HFF-Myc (cell line): ENCODE measurements at places on chromosomes 2 and 18.

GRCh38 chr18:38750751-38751150 is 1185.2 kb upstream of the CELF4 start:
- DNase-seq = no peak

- no peak for DNase-seq
Measured at GRCh38 chr2:64062840-64063239, 43.6 kb upstream of the VPS54 start.

DNA sequence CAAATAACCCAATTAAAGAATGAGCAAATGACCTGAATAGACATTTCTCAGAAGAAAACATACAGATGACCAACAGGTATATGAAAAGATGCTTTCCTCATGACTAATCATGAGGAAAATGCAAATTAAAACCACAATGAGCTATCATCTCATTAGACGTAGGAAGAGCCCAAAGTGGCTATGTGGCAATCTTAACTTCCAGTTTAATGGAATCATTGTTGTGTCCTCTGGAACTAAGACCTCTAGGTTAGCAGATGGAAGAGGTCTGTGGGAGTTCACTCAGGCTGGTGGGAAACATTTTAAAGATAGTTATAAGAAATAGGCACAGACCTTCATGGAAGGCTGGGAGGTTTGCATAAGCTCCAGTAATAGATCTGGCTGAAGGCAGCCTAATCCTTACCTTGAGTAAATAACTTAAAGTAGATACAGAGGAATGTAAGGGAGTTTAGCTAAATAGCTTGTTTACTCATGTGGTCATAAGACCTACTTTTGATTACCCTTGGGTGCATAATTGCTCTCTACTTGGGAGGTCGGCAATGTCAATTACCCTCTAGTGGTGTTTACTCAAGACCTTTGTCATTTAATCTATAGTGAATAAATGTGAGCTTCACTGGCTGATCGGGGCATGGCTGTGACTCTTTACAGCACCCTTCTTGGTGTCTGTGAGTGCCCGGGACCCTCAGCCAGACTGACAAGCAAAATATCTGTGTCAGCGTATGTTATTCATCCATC is 119.0 kb downstream of the GULP1 start:
- DNase-seq = no peak

DNA sequence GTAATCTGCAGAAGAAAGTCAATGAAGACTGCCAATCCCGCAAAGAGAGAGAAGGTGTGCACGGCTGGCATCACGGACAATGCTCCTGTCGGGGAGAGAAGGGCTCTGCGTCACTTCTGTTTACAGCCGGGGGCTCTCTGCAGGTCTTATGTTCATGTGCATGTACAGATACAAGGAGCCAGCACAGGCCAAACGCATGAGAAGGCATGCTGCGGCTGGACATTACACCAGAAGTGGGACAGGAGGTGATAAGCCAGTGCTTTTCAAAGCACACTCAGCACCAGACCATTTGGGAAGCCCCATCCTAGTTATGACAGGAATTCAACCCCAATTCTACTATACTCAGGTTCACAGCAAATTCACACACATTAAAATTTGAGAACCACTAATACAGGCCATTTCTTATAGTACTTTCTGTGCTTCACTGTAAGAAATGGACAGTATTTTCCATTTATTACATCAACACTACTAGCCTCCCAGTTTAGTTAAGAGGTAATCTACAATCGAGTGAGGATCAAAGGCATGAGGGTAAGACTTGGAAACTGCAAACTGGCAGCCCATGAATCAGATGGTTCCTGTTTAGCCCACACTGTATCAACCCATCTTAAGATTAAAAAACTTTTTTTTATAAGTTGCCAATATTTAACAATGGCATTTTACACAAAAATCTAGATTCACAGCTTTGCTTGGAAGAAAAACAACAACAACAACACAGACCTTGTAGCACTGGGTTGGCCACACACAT is 38.2 kb downstream of the RMC1 start:
- DNase-seq = no peak

DNA sequence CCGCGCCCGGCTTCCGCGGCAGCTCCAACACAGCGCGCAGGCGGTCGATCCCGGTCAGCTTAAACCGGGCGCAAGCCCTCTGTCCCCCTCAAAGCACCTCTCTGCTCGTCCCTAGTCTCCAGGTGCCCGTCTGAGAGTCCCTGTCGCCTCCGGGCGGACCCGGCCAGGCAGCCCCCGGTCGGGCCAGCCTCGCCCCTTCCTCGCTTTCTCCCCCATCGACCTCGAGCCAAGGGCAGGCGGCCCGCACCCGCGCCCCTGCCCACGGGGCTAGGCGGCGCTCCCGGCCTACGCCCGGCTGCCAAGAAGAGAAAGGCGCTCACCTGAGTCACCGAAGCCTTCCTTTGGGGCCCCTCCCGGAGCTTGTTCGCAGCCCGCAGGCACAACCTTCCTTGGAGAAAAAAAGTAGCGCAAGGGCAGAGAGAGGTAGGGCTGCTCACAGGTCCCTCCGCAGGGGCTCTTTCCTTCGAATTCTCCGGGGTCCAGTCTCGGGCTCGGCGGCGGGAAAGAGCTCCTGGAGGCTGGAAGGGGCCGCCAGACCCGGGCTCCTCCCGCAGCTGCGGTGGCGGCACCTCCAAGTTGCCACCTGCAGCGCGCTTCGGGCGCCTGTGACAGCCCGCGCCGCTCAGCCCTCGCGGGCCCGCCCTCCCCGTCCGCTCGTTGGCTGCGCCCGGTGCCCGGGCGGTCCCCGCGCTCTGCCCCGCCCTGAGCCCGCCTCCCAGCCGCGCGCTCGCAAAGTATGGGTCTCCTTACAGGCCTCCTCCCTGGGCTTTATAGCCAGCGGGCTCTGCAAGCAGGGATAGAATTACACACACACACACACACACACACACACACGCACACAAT is 86.5 kb upstream of the EPB41L3 start:
- DNase-seq = peak; percentile 9

DNA sequence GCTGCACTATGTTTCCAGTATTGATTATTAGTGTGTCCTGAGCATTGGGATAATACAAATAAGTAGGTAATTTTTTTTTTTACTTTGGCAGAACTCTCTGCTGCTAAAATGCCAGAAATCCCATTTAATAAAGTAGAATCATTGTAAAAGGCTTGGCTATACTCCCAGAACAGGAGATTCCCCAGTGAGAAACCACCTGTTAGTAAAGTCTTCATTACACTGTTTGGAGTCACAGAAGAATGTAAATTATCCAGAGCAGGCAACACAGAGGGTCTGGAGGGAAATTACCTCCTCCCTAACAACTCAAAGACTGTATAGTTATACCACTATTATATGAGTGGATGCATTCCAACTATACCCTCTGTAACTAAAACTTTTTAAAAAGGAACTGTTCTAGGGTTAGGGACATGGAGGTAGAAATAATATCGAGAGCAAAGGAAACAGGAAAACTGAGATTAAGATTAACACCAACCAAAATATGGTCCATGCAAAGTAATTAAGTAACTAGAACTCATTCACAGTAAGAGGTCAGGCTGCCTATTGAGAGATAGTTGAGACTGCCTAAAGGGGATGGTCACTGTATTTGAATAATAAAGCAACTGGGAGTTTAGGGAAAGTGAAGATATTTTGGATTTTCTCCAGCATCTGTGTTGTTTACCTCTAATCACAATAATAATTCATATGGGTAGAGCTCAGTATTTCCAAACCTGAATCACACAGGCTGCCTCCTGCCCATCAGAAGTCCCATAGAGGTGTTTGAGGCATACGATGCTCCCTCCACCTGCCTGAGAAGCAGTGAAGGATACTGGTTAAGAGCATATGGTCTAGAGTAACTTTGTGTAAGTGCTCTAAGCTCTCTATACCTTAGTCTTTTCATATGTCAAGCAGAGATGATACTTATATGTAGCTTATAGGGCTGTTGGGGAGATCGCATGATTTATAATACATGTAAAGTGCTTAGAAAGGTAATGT is 34.4 kb downstream of the MAP2 start:
- DNase-seq = no peak

GRCh38 chr2:239275847-239276831 is 124.7 kb downstream of the HDAC4 start:
- DNase-seq = peak; percentile 66
